Activated T-helper 1 cell treated with anti-CD3 and anti-CD28 coated beads, Interleukin-2, amount 50 U/mL, for 16 hours (primary cell): ENCODE measurements at places on chromosomes 4 and X.

GRCh38 chrX:127112726-127113125, 293.2 kb downstream of the PRR32 start:
- DNase-seq = no peak

GRCh38 chr4:110514889-110515479, 39.0 kb downstream of the ENPEP start:
- DNase-seq = no peak

GRCh38 chr4:74456849-74457395, 12.0 kb downstream of the AREG start:
- no peak for DNase-seq

DNA sequence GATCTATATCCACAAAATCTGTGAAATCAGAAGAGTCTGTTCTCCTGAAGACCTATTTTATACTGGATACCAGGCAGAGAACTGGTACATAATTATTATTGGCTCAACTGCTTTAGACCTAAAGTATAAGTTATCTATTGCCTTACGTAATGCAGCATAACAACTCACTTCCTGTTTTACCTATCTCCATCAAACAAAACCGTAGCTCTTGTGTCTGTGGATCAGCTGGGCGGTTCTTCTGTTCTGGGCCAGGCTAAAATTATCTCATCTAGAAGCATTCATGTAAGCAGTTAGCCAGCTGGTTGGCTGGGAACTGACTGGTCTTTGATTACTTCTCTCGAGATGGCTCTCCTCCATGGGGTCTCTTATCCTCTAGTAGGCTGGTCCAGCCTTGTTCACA, 57.8 kb downstream of the PPP1R2C start:
- DNase-seq = no peak

DNA sequence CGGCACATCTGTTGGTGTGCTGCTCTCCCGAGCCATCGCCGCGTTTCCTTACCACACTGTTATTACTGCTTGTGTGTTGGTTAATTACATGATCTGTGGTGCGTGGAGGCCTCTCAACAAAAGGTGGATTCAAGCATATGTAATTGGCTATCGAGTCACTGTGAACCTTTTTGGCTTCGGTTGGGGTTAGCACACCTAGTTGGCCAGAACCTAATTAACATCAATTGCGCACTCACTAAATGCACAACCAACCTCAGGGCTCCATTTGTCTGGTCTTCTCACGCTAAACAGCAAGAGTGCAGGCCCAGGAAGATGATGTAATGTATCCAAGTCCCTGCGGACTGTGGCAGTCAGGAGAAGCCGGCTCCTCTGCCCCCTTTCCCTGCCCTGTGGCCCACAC, 17.4 kb downstream of the ENPP6 start:
- no peak for DNase-seq

GRCh38 chr4:176760471-176760870, 32.3 kb downstream of the VEGFC start:
- no peak for DNase-seq

DNA sequence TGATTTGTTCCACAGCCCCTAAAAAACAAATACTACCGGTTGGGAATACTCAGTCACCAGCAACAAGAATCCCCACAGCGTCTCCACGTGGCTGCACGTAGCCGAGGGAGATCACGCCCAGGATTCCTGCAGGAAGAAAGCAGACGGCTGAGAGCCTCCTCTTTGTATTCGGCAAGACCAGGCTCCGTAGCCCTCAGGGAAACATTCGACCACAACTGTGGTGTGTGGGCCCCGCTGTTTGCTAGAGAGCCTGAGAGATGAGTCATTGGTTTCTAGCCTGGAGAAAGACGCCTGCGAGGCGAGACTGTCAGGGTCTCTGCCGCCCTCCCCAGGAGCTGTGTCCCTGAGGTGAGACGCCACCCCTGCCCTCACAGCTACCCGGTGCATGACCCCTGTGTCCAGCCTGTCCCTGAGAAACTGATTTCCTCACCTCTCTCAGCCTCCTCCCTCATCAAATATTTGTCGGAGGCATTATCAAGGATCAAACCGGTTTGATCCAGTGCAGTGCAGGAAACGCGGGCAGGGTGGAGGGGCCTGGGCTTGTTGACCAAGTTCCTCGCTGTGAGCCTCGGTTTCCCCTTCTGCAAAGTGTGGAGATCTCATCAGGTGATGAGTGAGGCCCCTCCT, 4.7 kb upstream of the S100P start:
- DNase-seq = peak; percentile 54
